Naive thymus-derived CD8-positive, alpha-beta T cell (primary cell): ENCODE measurements at places on chromosomes 1 and 21. TPM values are rescaled to one million over a fixed set of nuclear protein-coding genes. Genes with fewer than 3 reads are reported as not detected.

OR14A2 gene
- total RNA-seq, result not detected

RAD54L gene
- 1.0 TPM for total RNA-seq

DMRTB1 gene
- total RNA-seq, result not detected

CFHR3 gene
- not detected for total RNA-seq

FLG2 gene
- total RNA-seq, result not detected

GUCA2A gene
- total RNA-seq, result not detected

MIXL1 gene
- total RNA-seq, result not detected

SLC6A17 gene
- total RNA-seq, result not detected

ADCY10 gene
- 1.1 TPM for total RNA-seq

SH3GLB1 gene
- 50.0 TPM for total RNA-seq

HAO2 gene
- total RNA-seq, result not detected

NHLH1 gene
- 0.47 TPM for total RNA-seq

CBR3 gene
- 5.3 TPM for total RNA-seq

RNU1-3 gene
- total RNA-seq, result 3,916 TPM

PRR9 gene
- not detected for total RNA-seq

S100A14 gene
- not detected for total RNA-seq

HORMAD1 gene
- total RNA-seq, result 0.73 TPM

LAD1 gene
- total RNA-seq, result not detected

NUDT4B gene
- total RNA-seq, result not detected

ARMH1 gene
- total RNA-seq, result 70.4 TPM

SH2D1B gene
- total RNA-seq, result 0.29 TPM

CR1 gene
- total RNA-seq, result 4.1 TPM

RIMKLA gene
- total RNA-seq, result 0.11 TPM

DNM3 gene
- total RNA-seq, result 1.6 TPM

GJA5 gene
- not detected for total RNA-seq

NTNG1 gene
- not detected for total RNA-seq

FCRLB gene
- total RNA-seq, result 1.1 TPM

ANKRD34A gene
- 0.96 TPM for total RNA-seq

CLCNKB gene
- total RNA-seq, result not detected

AGRN gene
- 6.2 TPM for total RNA-seq

C21orf58 gene
- total RNA-seq, result 7.3 TPM

IL6R gene
- 49.9 TPM for total RNA-seq

GUK1 gene
- 202 TPM for total RNA-seq

ERRFI1 gene
- total RNA-seq, result 1.0 TPM

ADAMTS1 gene
- not detected for total RNA-seq

ARHGAP30 gene
- 220 TPM for total RNA-seq

TMEM125 gene
- not detected for total RNA-seq

GBP1 gene
- total RNA-seq, result 42.7 TPM

PPT1 gene
- total RNA-seq, result 70.9 TPM

DIO1 gene
- total RNA-seq, result not detected

ETV3 gene
- 29.8 TPM for total RNA-seq
